ENCODE measurements at places on chromosomes 2 and 18. TPM values are rescaled to one million over a fixed set of nuclear protein-coding genes. Genes with fewer than 3 reads are reported as not detected.

DNA sequence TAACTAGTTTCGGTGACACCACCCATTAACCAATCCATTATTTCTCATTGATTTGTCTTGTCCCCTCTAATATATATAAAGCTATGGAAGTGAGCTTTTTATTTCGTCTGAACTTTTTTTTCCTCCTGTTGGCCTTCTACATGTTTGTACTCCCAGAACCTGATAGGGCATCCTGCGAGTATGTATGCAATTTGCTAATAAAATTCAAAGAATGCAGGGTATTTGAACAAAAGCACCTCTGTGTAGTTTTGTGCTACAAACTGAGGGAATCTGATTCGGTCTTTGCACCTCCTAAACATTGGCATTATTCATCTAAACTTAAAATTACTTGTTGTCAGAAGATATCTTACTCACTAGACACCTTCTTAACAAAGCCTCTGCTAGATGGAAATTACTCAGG is 242.9 kb upstream of the TMEFF2 start:
- no peak overlapping the region for H3K27ac ChIP-seq
- no peaks in the 10 kb centered on the region for H3K36me3 ChIP-seq
- H3K27me3 ChIP-seq, result no peaks in the 10 kb centered on the region

GRCh38 chr2:12675352-12675795 is 41.4 kb upstream of the TRIB2 start:
- no peaks in the 10 kb centered on the region for H3K27me3 ChIP-seq
- peak; percentile 79 for DNase-seq
- no peak overlapping the region for H3K27ac ChIP-seq

- peaks cover 4% of the 10 kb centered on the region for H3K4me1 ChIP-seq
- no peak overlapping the region for H3K27ac ChIP-seq
- DNase-seq, result peak; percentile 76
- H3K4me3 ChIP-seq, result no peak overlapping the region
- no peaks in the 10 kb centered on the region for H3K27me3 ChIP-seq
- no peaks in the 10 kb centered on the region for H3K36me3 ChIP-seq
Measured at GRCh38 chr18:22311301-22311700, 106.4 kb downstream of the CTAGE1 start.

- no peaks in the 10 kb centered on the region for H3K4me1 ChIP-seq
- H3K36me3 ChIP-seq, result no peaks in the 10 kb centered on the region
- peak overlapping the region; percentile 26 for H3K27ac ChIP-seq
- peak; percentile 58 for DNase-seq
- H3K27me3 ChIP-seq, result no peaks in the 10 kb centered on the region
Measured at GRCh38 chr18:21686282-21687105, 18.1 kb downstream of the ABHD3 start.

- no peaks in the 10 kb centered on the region for H3K27me3 ChIP-seq
- no peak overlapping the region for H3K4me3 ChIP-seq
- DNase-seq, result no peak
- H3K36me3 ChIP-seq, result no peaks in the 10 kb centered on the region
Measured at GRCh38 chr2:106530866-106531265, 43.7 kb downstream of the CD8B2 start.

- H3K36me3 ChIP-seq, result no peaks in the 10 kb centered on the region
- DNase-seq, result no peak
- no peak overlapping the region for H3K4me3 ChIP-seq
- no peak overlapping the region for H3K27ac ChIP-seq
- H3K27me3 ChIP-seq, result no peaks in the 10 kb centered on the region
- no peaks in the 10 kb centered on the region for H3K4me1 ChIP-seq
Measured at GRCh38 chr2:236449167-236449761, 120.4 kb upstream of the ACKR3 start.

DNA sequence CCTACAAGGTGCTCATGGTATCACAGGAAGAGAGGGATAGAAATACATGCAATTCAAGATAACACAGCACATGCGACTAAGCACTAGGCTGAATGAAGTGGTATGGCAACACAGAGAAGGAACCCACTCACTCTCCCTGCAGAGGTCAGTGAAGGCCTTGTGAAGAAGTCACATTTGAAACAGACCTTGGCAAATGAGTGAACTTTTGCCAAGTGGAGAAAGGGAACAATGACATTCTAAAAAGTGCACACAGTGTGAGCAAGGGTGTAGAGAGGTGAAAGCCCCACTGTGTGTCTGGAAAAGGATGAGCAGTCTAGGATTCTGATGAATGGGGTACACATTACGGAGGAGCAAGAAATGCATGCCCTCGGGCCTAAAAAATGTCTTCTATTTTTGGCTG is 23.3 kb downstream of the KLF7 start:
- H3K4me3 ChIP-seq, result no peak overlapping the region
- peaks cover 10% of the 10 kb centered on the region for H3K4me1 ChIP-seq
- DNase-seq, result no peak
- no peaks in the 10 kb centered on the region for H3K36me3 ChIP-seq
- H3K27me3 ChIP-seq, result no peaks in the 10 kb centered on the region

Gene PDE1A
- 6.7 TPM for total RNA-seq

Gene TMEM198
- total RNA-seq, result 0.77 TPM

Gene ESPNL
- 1.3 TPM for total RNA-seq
